ENCODE measurements at places on chromosomes 3 and 15. TPM values are rescaled to one million over a fixed set of nuclear protein-coding genes. Genes with fewer than 3 reads are reported as not detected.

GRCh38 chr3:42375121-42375800, 35.1 kb downstream of the LYZL4 start:
- DNase-seq, result no peak
- no peak overlapping the region for H3K27ac ChIP-seq
- H3K27me3 ChIP-seq, result peaks cover 29% of the 10 kb centered on the region
- H3K36me3 ChIP-seq, result peaks cover 2% of the 10 kb centered on the region
- no peak overlapping the region for H3K4me3 ChIP-seq

DNA sequence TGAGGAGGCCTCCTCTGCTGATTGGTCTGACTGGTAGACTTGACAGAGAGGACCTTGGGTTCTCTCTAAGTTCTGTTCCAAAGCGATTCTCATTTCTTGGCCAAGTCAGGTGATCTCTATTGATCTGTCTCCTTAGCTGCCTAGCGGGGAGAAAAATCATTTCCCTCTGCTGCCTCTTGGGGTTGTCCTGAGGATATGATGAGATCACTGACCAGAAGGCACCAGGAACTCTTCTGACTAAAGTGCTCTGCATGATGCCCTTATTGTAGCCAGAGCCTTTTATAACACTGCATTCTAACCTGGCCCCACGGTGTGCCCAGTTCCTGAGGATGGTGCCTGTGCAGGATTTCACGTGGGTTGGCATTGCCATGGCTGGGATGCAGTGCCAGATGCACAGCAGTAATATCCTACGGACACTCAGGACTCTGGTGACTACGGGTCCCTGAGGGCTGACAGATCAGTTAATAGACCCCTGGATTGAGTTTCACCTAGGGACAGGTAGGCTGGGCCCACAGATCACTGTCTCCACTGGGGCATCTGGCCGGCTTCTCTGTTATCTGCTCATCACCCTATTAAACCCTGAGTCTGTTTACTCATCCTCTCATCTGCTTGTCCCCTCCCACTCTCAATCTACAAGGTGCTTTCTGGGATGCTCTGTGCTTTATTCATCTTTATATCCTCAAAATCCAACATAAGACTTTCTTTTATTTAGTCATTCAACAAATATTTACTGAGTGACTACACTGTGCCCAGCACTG, 3.9 kb upstream of the HEG1 start:
- no peaks in the 10 kb centered on the region for H3K36me3 ChIP-seq
- H3K4me3 ChIP-seq, result no peak overlapping the region
- H3K27me3 ChIP-seq, result no peaks in the 10 kb centered on the region

GRCh38 chr3:13174011-13174802, 101.0 kb upstream of the IQSEC1 start:
- no peaks in the 10 kb centered on the region for H3K4me1 ChIP-seq
- no peak overlapping the region for H3K4me3 ChIP-seq
- H3K27me3 ChIP-seq, result peaks cover 12% of the 10 kb centered on the region
- DNase-seq, result no peak
- peaks cover 8% of the 10 kb centered on the region for H3K36me3 ChIP-seq

The C3orf20 gene
- total RNA-seq, result not detected

Measured in chondrocyte (in vitro differentiated cells).